Kidney (tissue), 22 donors: ENCODE measurements at places on chromosomes 6 and 20. TPM values are rescaled to one million over a fixed set of nuclear protein-coding genes. Genes with fewer than 3 reads are reported as not detected.

DNA sequence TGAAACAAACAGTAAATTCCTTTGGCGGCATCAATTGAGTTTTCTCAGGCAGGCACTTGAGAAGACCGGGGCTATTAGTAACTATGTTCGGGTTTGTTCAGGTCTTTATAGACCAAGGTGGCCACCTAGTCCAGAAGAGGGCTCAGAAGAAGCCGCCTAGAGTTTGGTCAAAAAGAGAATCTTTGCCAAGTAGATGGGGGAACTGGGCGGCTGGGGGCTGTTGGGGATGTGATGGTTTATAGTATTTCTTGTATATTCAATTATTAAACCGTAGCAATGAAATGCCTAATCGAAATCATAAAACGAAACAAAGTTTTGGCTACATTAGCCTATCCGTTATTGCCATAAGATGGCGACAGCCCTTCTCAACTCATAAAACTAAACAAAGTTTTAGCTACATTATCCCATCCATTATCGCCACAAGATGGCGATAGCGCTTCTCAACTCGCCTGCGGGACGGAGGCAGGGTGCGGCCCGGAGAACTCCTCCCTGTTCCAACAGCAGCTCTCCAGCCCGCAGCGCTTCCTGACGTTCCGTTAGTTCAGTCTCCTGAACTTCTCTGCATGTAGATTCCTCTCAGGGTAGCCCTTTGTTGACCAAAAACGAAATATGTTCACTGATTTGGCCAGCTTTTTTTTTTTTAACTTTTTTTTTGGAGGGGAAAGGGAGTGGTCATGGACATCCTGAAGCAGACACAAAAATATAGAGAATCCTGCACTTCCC lies 120.5 kb upstream of the PRSS16 start:
- no peak overlapping the region for H3K27ac ChIP-seq
- H3K4me3 ChIP-seq, result peak overlapping the region; percentile 59
- no peaks in the 10 kb centered on the region for H3K27me3 ChIP-seq
- H3K36me3 ChIP-seq, result no peaks in the 10 kb centered on the region
- no peaks in the 10 kb centered on the region for H3K4me1 ChIP-seq
- DNase-seq, result peak; percentile 97

GRCh38 chr6:80251321-80251720 lies 144.8 kb downstream of the BCKDHB start:
- H3K27me3 ChIP-seq, result no peaks in the 10 kb centered on the region
- no peak overlapping the region for H3K27ac ChIP-seq
- H3K4me3 ChIP-seq, result no peak overlapping the region
- H3K4me1 ChIP-seq, result no peaks in the 10 kb centered on the region
- no peaks in the 10 kb centered on the region for H3K36me3 ChIP-seq
- DNase-seq, result no peak

SYNDIG1 gene
- 8.2 TPM for polyA plus RNA-seq

SLC16A10 gene
- polyA plus RNA-seq, result 5.9 TPM

SOX18 gene
- 36.5 TPM for polyA plus RNA-seq
